Adrenal gland (tissue), 19 donors: ENCODE measurements at places on chromosomes 2 and 18. TPM values are rescaled to one million over a fixed set of nuclear protein-coding genes. Genes with fewer than 3 reads are reported as not detected.

Gene C1QL2
- polyA plus RNA-seq = not detected

Gene DNMT3A
- 17.3 TPM for polyA plus RNA-seq

Gene SP140
- polyA plus RNA-seq = 2.3 TPM

Gene CGREF1
- polyA plus RNA-seq = 1.8 TPM

Gene DSG1
- not detected for polyA plus RNA-seq

Gene HDHD2
- 100 TPM for polyA plus RNA-seq

Gene COBLL1
- polyA plus RNA-seq = 212 TPM

Gene SPP2
- polyA plus RNA-seq = not detected

DNA sequence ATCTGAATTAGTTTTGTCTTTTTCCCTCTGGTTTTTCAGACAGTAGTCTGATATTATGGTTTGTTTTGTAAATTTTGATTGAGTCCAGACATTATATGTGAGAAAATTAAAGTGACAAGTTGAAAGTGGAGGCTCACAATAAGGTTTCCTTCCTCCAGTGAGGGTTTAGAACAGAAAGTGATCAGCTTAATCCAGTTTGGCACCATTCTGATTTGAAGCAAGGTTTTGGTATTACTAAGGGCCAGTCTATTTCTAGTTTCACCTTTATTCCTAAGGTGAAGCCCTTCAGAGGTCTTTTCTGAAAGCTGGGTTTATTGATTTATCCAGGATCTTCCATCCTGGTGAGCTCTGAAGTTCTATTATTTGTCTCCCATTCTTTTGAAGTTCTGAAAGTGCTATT, 68.7 kb downstream of the CDC42EP3 start:
- H3K27me3 ChIP-seq = no peaks in the 10 kb centered on the region
- no peak for DNase-seq
- H3K4me1 ChIP-seq = no peaks in the 10 kb centered on the region
- no peak overlapping the region for H3K27ac ChIP-seq
- no peaks in the 10 kb centered on the region for H3K36me3 ChIP-seq
- no peak overlapping the region for H3K4me3 ChIP-seq

DNA sequence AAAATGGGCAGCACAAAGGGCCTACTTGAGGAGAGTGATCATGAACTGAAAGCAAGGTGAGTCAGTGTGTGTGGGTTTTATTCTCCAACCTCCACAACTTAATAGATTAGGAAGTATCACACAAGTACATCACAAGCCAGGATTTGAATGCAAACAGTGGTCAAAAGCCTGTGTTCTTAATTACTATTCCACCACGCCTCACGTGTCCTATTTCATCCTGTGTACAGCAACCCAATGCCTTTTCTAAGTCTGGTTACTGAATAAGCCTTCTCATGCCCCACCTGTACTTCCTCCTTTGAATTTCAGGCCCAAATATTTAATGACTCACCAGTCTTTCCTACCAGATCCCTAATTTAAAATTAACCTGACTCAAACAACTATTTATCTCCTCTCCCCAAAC, 755.7 kb upstream of the SLC8A1 start:
- H3K36me3 ChIP-seq = no peaks in the 10 kb centered on the region
- H3K27ac ChIP-seq = no peak overlapping the region
- DNase-seq = no peak
- H3K4me1 ChIP-seq = no peaks in the 10 kb centered on the region
- H3K27me3 ChIP-seq = no peaks in the 10 kb centered on the region

DNA sequence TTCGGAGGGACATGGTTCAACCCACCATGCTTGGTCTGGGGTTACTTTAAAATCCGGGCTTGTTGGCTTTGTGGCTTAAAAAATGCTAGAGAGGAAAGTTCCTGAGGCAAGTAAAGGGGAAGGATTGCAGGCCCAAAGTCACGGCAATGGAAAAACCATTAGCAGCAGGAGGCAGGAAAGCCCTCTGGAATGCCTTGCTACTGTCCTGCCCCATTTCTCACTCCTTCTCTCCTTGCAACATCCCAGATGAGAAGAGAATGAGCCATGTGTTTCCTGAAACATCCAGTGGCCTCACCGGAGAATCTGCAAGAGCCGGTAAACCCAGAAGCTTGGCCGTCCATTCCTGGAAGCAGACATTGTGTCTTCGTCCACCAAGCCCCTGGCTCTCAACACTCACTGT, 97.4 kb upstream of the LCLAT1 start:
- H3K4me3 ChIP-seq = no peak overlapping the region
- H3K4me1 ChIP-seq = no peaks in the 10 kb centered on the region

GRCh38 chr2:3487028-3487425, 32.3 kb downstream of the ADI1 start:
- no peaks in the 10 kb centered on the region for H3K4me1 ChIP-seq
- no peaks in the 10 kb centered on the region for H3K36me3 ChIP-seq
- no peaks in the 10 kb centered on the region for H3K27me3 ChIP-seq
- H3K4me3 ChIP-seq = no peak overlapping the region

- peaks cover 15% of the 10 kb centered on the region for H3K27me3 ChIP-seq
- H3K36me3 ChIP-seq = no peaks in the 10 kb centered on the region
- H3K4me1 ChIP-seq = peaks cover 22% of the 10 kb centered on the region
- H3K4me3 ChIP-seq = no peak overlapping the region
- no peak overlapping the region for H3K27ac ChIP-seq
Observed at GRCh38 chr2:96324721-96325040, 436 bp upstream of the ITPRIPL1 start.

DNA sequence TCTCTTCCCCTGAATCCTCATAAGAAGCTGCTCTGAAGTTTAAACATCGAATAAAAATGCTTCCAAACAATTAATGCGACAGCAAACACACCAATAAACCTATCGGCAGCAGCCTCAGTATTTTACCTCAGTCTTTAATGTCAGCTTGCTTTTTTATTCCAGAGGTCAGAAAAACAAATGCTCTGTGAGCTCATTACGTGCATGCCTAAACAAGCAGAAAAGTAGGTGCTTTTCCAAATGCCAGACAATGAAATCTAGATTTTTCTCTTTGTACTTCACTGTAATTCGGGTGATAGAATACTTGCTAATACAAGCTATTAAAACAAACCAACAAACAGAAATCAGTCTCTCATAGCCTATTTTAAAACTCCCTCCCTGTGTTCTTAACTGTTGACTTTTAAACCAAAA, 381.5 kb downstream of the NRXN1 start:
- no peak for DNase-seq
- no peaks in the 10 kb centered on the region for H3K4me1 ChIP-seq
- no peaks in the 10 kb centered on the region for H3K27me3 ChIP-seq
- H3K4me3 ChIP-seq = no peak overlapping the region
- no peak overlapping the region for H3K27ac ChIP-seq

DNA sequence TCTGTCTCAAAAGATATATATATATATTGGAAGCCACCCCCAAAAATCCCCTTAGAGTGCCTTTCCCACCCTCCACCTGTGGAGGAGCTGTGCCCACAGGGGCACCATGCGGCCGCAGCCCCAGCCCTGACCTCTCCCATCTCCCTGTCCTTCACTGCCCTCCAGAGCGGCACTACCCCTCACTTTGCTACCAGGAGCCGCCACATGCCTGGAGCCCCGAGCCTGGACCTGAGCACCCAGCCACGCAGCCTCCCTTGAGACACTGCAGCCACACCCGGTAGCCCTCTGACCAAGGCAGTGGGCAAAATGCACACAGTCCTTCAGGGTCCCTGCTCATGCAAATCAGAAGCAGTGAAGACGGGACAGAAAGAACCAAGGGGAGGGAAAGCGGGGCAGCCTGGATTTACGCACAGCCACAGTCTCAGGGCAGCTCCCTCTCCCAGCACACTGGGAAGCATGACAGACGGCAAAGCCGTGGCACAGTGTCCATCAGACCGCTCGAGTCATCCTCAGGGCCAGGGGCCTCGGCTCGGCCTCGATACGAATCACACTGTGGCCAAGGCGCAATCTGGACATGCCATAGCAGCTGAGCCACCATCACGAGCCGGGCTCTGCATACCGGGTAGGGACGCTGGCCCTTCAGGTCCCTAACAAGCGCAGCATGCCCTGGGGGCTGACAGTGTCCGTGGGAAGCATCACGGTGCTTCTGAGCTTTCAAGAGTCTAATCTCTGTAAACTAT, 10.1 kb downstream of the HDAC4 start:
- H3K27ac ChIP-seq = peak overlapping the region; percentile 21
- no peaks in the 10 kb centered on the region for H3K36me3 ChIP-seq
- H3K4me1 ChIP-seq = peaks cover 52% of the 10 kb centered on the region
- H3K27me3 ChIP-seq = no peaks in the 10 kb centered on the region
- peak; percentile 42 for DNase-seq
- no peak overlapping the region for H3K4me3 ChIP-seq

DNA sequence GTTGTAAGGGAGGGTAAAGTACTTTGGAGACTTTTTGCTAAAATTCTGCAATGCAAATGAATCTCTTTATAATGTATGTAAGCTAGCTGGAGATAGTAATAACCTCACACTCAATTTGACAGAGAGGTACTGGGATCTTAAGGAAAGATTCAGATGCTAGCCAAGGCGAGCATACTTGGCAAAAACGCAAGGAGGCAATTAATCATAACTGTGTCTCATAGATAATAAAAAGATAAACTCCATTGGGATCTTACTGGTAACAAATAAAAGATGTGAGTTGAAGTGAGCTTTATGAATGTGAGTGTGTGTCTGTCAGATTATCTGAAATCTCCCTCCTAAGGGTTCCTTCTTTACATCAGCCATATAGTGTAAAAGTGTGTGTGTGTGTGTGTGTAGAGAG, 533.0 kb downstream of the TMX3 start:
- DNase-seq = no peak
- H3K4me1 ChIP-seq = no peaks in the 10 kb centered on the region
- H3K36me3 ChIP-seq = no peaks in the 10 kb centered on the region

GRCh38 chr18:49976795-49977560, 163.6 kb upstream of the ACAA2 start:
- no peaks in the 10 kb centered on the region for H3K27me3 ChIP-seq
- no peaks in the 10 kb centered on the region for H3K4me1 ChIP-seq
- no peaks in the 10 kb centered on the region for H3K36me3 ChIP-seq
- no peak overlapping the region for H3K27ac ChIP-seq
- no peak overlapping the region for H3K4me3 ChIP-seq

DNA sequence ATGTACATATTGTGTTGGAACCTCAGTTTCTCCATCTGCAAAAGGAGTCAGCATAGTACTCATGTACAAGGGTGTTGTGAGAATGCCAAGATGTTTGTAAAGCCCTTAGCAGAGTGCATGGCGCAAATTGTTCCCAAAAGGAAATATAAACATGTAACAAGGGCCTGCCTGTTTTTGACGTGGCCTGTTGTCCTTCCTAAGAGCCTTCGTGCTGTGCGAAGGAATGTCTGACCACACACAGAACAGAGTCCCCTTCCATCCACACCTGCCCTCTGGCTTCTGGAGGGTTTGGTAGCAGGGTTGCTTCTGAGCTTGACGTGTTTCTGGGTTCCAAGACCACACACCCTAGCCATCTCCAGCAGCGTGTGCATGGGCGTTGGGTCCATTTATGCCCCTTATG, 34.9 kb downstream of the CABLES1 start:
- H3K27me3 ChIP-seq = no peaks in the 10 kb centered on the region
- DNase-seq = no peak
- no peak overlapping the region for H3K27ac ChIP-seq

DNA sequence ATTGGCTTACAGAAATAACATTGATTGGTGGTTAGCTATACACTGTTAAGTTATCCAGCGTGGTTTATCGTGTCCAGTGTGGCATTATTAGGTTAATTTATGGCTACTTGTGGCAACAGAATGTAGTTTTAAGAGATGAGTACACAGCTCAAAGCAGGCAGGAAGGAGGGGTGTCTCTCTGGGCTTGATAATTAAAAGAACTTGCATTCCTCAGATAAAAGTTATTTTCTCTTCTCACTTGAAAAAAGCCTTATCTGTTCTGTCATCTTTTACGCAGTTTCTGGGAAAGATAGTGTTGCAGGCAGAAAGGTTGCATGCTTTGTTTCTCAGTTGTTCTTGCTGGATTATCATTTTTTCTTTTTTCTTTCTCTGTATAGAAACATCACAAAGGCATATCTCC, 154.4 kb upstream of the COL3A1 start:
- no peak for DNase-seq
- H3K36me3 ChIP-seq = no peaks in the 10 kb centered on the region
- H3K27ac ChIP-seq = peak overlapping the region; percentile 6
- H3K4me3 ChIP-seq = no peak overlapping the region
- H3K4me1 ChIP-seq = no peaks in the 10 kb centered on the region

DNA sequence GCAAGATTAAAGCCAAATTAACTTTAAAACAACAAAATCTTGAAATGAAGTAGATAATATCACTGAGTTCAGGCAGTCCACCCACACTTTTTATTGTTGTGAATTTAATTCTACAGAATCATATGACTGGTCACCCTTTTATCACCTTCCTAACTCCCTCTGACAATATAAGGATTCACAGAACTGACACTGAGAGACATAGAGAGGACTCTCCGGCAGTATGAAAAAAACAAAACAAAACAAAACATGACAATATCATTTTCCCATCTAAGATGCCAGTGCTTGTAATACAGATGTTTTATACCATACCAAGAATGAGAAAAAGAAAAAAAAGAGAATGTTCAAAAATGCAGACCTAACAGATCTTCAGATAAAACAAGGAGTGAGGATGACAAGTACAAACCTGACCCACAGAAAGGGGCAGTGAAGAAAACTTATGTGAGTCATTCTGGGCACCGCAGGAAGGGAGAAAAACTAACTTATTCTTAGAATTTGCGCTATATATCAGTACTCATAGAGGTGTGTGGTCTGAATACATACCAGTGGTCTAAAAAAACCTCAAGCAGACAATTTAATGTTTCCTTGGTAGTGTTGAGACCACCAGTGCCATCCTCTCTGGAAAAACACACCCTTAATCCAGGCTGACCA, 136.6 kb downstream of the ZAP70 start:
- no peaks in the 10 kb centered on the region for H3K27me3 ChIP-seq
- H3K4me3 ChIP-seq = no peak overlapping the region
- no peaks in the 10 kb centered on the region for H3K4me1 ChIP-seq
- no peak overlapping the region for H3K27ac ChIP-seq

DNA sequence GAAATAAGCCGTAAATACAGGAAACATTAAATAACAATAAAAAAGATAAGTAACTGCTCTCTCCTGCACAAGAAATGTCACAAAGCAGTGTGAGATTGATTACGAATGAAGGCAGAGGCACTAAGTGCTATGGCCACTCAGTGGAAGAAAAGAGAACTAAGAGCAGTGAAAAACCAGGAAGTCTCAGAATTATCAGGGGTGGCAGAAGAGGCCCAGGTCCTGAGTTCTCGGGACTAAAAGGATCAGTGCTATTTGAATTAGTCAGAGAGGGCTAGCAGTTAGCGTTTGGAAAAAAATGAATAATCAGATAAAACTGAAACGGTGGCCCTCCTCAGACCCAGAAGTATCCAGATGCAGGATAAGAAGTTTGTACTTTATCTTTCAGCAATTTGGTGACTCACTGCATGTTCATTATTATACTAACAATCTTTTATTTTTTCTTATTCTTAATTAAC, 367.1 kb downstream of the ZEB2 start:
- no peaks in the 10 kb centered on the region for H3K36me3 ChIP-seq
- DNase-seq = peak; percentile 35
- no peak overlapping the region for H3K4me3 ChIP-seq
- H3K4me1 ChIP-seq = no peaks in the 10 kb centered on the region
- peak overlapping the region; percentile 71 for H3K27ac ChIP-seq
